ENCODE measurements at places on chromosomes 16 and 17. TPM values are rescaled to one million over a fixed set of nuclear protein-coding genes. Genes with fewer than 3 reads are reported as not detected.

- no peak overlapping the region for H3K27ac ChIP-seq
- no peaks in the 10 kb centered on the region for H3K27me3 ChIP-seq
- no peaks in the 10 kb centered on the region for H3K4me1 ChIP-seq
- DNase-seq = no peak
- no peak overlapping the region for H3K4me3 ChIP-seq
These were observed 1386.5 kb upstream of the CDH8 start for GRCh38 chr16:63422715-63423114.

- DNase-seq = no peak
- peaks cover 12% of the 10 kb centered on the region for H3K4me1 ChIP-seq
- no peaks in the 10 kb centered on the region for H3K27me3 ChIP-seq
- H3K27ac ChIP-seq = no peak overlapping the region
These were observed 14.9 kb downstream of the GLG1 start for GRCh38 chr16:74591876-74592650.

DNA sequence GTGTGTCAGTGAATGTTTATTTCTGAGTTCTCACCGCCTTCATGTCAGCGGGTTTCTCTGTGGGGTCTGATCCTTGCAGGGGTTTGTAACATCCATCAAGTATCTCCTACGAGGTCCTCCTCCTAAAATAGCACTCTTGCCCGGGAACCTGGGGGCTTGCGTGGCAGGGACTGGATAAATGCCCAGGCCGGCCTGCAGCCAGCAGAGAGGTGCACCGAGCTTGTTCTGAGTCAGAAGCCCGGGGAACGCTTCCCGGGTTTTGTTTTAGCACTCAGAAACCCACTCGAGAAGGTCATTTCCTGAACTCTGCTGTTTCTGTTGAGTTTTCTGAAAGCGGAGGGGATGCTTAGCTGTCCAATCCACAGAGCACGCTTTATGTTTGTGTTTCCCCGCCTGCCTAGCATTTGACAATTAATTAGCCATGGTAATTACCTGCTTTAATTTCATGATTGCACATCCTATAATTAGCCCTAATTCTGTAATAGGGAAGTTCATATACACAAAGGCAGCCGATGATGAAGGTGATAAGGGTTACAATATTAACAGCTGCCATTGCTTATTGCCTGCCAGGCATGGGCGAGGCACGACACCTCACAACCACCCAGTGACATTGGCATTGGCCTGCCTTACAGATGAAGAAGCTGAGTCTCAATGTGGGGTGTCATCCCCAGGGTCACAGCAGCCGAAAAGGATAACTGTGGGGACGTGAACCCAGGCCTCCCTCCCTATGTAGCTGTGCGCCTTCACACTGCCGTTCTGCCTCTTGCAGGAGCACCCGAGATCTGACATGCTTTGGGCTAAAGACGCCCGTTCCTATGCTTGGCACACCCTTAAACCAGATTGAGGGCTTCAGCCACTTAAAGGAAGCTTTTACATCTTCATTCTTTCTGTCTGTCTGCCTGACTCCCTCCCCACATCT, 333.1 kb downstream of the CPPED1 start:
- no peak for DNase-seq
- peaks cover 3% of the 10 kb centered on the region for H3K36me3 ChIP-seq
- H3K27ac ChIP-seq = no peak overlapping the region
- H3K4me1 ChIP-seq = peaks cover 12% of the 10 kb centered on the region

GRCh38 chr17:13825526-13826040, 223.9 kb upstream of the HS3ST3A1 start:
- H3K27ac ChIP-seq = no peak overlapping the region
- H3K36me3 ChIP-seq = no peaks in the 10 kb centered on the region
- H3K27me3 ChIP-seq = no peaks in the 10 kb centered on the region

DNA sequence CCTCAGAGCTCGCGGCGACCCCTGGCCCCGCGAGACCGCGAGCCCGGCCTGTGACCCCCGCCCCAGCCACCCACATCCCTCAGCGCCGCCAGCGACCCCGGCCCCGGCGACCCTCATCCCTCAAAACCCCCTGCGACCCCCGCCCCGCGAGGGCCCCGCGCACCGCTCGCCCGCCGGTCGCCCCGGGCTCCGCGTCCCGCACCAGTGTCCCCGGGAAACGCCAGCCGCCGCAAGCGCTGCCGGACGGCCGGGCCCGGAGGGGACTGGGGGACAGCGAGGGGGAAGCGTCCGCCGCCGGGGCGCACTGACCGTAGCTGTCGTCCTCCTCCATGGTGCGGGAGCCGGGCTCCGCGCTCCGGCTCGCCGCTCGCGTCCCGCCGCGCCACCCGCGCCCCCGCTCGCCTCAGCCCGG, at the start of gene CYTH1:
CYTH1 (minus strand) TSS at position 381 of the 412 bp plus-strand sequence; CDS start at position 331, 50 bp downstream.
- peak within 1 kb of the TSS; percentile 78 for H3K4me3 ChIP-seq
- H3K4me1 ChIP-seq = peaks cover 33% of the 10 kb centered on the region
- H3K36me3 ChIP-seq = no peaks in the 10 kb centered on the region
- H3K27ac ChIP-seq = peak within 1 kb of the TSS; percentile 88

DNA sequence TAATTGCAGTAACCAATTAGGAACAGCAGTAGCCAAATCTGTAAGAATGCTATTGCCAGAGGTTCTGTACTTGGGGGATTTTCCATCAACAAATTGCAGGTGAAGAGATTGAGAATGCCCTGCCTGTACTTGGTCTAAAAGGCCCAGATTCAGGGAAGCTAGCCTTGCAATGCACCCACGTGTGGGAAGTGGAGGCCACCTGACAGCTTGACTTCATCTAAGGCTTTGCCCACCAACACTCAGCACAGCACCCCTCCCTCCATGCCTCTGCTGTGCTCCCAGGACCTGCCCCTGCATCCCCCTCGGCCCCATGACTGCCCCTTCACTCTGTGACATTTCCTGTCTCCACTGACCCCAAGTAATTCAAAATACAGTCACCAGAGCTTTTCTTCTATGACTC, 79.1 kb upstream of the CDH5 start:
- H3K27ac ChIP-seq = no peak overlapping the region
- no peaks in the 10 kb centered on the region for H3K36me3 ChIP-seq
- no peaks in the 10 kb centered on the region for H3K27me3 ChIP-seq

DNA sequence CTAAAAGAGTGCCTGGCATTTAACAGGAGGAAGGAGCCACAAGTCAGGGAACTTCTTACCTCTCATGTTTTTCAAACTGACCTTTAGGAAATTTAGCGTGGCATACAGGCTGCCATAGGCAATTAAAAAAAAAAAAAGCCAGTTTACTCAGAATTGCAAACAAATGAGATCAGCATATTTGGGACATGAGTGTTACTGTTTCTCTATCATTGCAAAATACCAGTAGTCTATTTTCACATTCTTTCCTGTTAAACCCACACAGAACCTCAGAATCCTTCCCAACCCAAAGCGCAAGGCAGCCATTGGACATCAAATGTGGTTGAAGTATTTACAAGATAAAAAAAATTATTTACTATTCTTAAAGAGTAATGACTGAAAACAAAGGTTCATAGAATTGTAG, 366.4 kb upstream of the DYNLRB2 start:
- H3K36me3 ChIP-seq = no peaks in the 10 kb centered on the region
- no peak overlapping the region for H3K27ac ChIP-seq
- H3K27me3 ChIP-seq = no peaks in the 10 kb centered on the region
- H3K4me1 ChIP-seq = no peaks in the 10 kb centered on the region

- no peak for DNase-seq
- H3K4me1 ChIP-seq = no peaks in the 10 kb centered on the region
- no peak overlapping the region for H3K27ac ChIP-seq
- H3K27me3 ChIP-seq = no peaks in the 10 kb centered on the region
- H3K4me3 ChIP-seq = no peak overlapping the region
- no peaks in the 10 kb centered on the region for H3K36me3 ChIP-seq
These were observed 196.2 kb downstream of the LGALS9B start for GRCh38 chr17:20271011-20271610.

The TEX19 gene
- not detected for total RNA-seq

The SARM1 gene
- total RNA-seq = 32.8 TPM

The CDH16 gene
- total RNA-seq = not detected

The FZD2 gene
- total RNA-seq = 2.3 TPM

The LPCAT2 gene
- not detected for total RNA-seq

The WFIKKN2 gene
- total RNA-seq = not detected

Data from B cell (primary cell).